ENCODE measurements at places on chromosomes 13 and 19. TPM values are rescaled to one million over a fixed set of nuclear protein-coding genes. Genes with fewer than 3 reads are reported as not detected.

Gene LYL1
- polyA plus RNA-seq: 5.4 TPM

Gene IGFL4
- polyA plus RNA-seq: 5.1 TPM

Gene SMIM24
- 0.22 TPM for polyA plus RNA-seq

Gene ZFP82
- polyA plus RNA-seq: 7.6 TPM

Gene KRTDAP
- polyA plus RNA-seq: not detected

Gene CALR
- polyA plus RNA-seq: 312 TPM

Gene ZNF540
- polyA plus RNA-seq: 1.9 TPM

Gene DMKN
- 0.59 TPM for polyA plus RNA-seq

Gene GSX1
- polyA plus RNA-seq: not detected

Gene EID2
- polyA plus RNA-seq: 8.8 TPM

DNA sequence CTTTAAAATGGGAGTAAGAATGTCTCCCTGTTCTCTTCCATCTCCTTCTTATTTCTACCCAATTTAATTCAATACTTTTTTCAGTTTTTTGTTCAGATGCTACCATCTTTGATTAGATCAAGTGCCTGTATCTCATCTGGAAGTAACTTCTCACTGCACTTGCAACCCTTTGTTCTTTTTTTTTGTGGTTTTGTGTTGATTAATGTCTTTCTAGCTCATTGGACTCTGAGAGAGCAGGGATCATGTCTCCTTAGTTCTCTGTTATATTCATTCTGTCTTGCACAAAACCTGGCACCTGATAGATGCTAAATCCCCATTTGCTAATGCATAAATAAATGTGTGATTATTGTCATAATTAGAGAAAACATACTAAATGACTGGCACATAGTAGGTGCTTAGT lies 834 bp upstream of the ITGBL1 start:
- DNase-seq: no peak

DNA sequence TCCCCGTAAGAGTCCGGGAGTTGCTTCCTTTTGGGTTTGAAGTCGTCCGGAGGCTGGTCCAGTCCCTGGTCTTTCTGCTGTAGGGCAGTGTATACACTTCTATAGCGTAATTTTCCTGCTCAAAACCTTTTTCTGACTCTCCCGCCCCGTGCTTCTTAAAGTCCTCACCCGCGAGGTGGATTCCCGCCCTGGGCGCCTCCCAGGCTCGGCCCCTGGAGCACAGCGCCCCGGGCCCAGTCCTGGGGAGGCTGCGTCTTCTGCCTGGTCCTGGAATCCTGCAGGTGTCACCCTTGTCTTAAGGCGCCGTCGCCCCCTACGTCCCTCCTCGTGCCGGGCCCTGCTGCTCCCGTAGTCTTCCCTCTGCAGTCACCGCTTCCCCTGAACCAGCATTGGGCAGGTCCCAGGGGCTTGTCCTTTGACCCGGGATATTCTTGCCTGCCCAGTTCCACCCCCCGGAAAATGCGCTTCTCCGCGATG lies 34.4 kb upstream of the ZNF808 start:
- no peak for DNase-seq

DNA sequence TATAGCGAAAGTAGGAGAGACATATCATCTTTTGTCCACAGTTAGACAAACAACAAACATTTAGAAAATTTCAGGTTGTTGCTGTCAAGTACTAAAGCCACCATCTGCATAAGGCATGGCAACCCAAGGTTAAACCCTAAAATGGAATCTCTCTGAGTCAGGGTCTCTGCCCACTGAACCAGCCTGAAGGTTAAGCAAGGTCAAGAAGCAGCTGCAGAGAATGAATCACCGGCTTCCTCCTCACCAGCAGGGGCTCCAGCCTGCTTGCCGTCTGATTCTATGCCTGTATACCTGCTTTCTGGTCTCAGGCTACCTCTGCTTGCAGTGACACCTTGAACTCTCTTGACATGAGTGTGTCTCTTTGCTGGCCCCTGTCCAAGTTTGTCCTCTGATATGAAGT lies 726.2 kb upstream of the SGCG start:
- DNase-seq: no peak

- peak; percentile 5 for DNase-seq
Measured at GRCh38 chr13:101150998-101151397, 265.3 kb downstream of the NALCN start.

GRCh38 chr13:29918845-29919244 lies 68.4 kb upstream of the UBL3 start:
- DNase-seq: no peak

DNA sequence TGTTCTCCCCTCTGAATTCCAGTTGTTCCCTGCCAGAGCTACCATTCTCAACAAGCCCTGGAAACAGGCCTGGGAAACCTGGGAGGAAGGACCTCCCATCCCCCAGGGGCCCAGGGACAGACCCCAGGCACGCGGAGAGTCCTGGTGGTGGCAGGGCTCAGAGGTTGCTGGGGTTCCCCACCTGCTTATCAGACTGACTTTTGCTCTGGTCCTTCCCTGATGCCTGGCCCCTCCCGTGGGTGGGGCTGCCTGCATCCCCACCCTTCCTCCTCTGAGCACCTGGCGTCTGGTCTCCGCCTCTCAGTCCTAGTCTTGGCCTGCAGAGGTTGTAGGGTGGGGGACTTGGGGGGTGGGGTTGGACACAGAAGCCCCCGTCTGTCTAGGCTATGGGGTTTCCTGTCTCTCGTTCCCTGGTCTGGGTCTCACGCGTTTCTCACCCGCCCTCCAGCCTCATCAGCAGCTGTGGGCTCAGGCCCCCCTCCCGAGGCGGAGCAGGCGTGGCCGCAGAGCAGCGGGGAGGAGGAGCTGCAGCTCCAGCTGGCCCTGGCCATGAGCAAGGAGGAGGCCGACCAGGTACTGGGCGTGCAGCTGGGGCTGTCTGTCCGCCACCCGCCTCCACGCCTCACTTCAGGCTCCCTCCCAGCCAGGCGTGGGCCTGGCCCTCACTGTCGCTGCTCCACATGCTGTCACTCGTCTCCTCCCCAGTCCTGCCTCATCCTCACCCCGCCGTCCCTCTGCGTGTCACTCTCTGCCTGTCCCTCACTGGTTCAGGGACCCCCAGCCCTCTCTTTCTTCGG lies 13.6 kb downstream of the EPN1 start:
- no peak for DNase-seq

DNA sequence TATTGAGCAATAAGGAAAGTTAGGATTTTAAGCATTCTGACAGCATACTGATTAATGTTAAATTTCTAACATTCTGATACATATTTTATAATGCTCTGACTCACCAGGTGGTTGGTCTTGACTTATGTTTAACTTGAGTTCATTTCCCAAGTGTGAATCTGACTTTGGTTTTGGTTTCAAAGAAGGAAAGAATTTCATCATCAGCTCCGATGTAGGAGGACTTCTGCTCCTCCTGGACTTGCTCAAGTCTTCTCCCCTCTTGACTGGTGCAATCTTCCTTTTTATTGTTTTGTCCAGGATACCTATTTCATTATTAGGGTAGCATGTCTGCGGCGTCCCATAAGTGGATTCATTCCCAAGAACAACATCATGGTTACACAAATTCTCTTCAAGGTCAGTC lies 141.3 kb downstream of the RNF17 start:
- no peak for DNase-seq

DNA sequence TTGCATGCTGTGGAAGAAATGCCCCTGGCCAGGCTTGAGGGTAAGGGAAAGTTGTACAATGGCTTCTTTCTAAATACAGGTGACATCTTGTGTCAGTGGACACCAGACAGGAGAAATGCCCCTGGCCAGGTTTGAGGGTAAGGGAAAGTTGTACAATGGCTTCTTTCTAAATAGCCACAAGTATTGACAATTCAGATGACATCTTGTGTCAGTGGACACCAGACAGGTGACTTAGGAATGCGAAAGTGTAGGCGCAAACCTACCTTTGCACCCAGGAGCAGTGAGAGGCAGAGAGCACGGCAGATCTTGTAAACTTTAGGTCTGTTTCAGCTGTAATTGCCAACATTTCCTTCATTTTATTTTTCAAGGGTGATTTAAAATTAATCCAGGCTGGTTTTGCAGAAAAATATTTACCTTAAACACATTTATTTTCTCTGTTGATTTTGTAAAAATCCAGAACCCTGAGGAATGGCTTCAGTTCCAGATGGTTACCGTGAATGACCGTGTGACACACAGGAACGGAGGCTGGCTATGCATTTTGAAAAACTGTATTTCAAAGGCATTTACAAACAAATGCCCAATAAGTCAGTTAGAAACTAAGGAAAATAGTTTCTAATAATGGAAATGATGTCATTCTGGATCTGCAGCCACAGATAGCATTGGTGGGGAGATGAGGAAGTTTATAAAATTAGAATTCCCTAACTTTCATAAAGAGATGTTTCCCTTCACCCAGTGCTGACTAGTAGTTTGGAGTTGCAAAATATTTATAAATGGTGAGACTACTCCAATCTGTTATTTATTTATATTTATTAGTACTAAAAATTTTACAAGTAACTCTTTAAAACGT lies 34.9 kb downstream of the TNFSF13B start:
- DNase-seq: no peak

DNA sequence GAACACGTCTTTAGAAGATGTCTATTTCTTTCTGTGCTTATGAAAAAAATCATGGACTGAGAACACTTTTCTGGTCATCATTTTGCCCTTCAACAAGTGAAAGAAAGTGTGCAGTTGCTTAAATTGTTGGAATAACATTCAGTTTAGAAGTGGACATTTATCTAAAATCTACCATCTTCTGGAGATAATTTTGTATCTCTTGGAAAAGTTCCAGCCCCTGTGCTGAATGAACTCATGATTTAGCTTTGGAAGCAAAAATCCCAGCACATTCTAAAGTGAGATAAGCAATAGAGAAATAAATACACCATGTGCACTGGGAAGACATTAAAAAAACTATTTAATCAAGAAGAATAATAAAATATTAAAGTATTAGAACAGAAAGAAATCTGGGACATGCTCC lies 1420.8 kb upstream of the SLC10A2 start:
- DNase-seq: no peak

DNA sequence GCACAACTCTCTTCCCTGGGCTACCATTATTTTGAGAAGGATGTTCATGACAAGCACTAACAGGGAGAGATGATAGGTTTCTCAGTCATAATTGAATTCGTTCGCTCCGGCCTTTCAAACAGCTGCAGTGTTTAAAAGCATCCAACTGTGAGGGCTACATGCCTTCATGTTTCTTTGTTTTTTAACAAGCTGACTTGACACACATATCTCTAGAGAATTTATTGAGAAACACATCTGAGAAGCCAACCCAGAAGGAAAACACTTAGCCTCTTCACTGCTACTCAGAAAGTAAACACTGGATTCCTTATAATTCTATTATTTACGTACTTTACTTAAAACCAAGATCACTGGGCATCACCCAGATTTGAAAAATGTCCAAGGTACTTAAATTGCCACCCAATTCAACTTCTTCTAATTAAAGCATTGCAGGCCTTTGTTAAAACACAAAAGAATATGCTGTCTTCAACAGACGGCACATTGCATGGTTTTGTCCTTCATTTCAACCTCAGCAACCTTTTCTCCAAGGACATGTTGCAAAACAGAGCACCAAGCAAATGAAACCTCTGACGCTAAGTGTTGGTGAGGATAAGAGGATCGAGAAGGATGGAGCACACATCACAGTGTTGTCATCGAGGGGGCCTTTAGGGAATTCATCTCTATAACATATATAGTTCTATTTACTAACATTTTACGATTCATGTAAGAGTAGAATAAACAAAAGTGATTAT lies 75.8 kb downstream of the TBC1D4 start:
- DNase-seq: peak; percentile 28

- DNase-seq: no peak
Measured at GRCh38 chr13:100526318-100527000, 62.1 kb downstream of the GGACT start.

DNA sequence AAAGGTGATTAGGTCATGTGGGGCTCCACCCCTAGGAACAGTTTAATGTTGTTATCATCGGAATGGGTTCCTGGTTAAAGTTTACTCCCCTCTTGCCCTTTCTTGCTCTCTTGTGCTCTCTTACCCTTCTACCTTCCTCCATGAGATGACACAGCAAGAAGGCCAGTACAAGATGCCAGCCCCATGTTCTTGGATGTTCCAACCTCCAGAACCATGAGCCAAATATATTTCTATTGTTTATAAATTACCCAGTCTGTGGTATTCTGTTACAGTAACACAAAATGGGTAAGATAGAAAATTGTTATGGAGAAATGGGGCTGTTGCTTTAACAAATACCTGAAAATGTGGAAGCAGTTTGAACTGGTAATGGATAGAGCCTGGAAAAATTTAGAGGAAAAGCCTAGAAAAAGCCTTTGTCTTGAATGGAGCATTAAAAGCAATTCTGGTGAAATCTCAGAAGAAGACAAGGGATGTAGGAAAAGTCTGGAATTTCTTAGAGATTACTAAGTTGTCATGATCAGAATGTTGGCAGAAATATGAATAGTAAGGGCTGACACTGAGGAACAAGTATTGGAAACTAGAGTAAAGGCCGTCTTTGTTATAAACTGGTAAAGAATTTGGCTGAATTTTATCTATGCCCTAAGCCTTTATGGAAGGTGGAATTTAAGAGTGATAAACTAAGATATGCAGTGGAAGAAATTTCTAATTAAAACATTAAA lies 53.5 kb upstream of the TSC22D1 start:
- DNase-seq: no peak

- no peak for DNase-seq
Measured at GRCh38 chr19:39166571-39167391, 30.0 kb upstream of the NCCRP1 start.

- DNase-seq: no peak
Measured at GRCh38 chr13:21796066-21796465, 125.2 kb downstream of the FGF9 start.

GRCh38 chr19:42316223-42317211 lies 3.4 kb downstream of the TMEM145 start:
- DNase-seq: no peak

GRCh38 chr13:74573654-74574053 lies 439.4 kb upstream of the KLF12 start:
- no peak for DNase-seq

- DNase-seq: no peak
Measured at GRCh38 chr13:75850916-75851315, 214.8 kb downstream of the LMO7 start.

- DNase-seq: no peak
Measured at GRCh38 chr13:98823442-98823841, 71.0 kb upstream of the SLC15A1 start.

DNA sequence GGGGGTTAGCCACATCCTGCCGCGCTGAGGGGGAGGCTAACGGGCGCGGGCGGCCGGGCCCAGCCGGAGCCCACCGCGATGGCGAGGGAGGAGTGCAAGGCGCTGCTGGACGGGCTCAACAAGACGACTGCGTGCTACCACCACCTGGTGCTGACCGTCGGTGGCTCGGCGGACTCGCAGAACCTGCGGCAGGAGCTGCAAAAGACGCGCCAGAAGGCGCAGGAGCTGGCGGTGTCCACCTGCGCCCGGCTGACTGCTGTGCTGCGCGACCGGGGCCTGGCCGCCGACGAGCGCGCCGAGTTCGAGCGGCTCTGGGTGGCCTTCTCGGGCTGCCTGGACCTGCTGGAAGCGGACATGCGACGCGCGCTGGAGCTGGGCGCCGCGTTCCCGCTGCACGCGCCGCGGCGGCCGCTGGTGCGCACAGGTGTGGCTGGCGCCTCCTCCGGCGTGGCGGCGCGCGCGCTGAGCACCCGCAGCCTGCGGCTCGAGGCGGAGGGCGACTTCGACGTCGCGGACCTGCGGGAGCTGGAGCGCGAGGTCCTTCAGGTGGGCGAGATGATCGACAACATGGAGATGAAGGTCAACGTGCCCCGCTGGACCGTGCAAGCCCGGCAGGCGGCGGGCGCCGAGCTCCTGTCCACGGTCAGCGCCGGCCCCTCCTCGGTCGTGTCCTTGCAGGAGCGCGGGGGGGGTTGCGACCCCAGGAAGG lies 692 bp downstream of the RGS9BP start:
- DNase-seq: no peak

Measured in forelimb muscle (tissue), 1 donor.